ENCODE measurements at places on chromosomes 11 and 22.

GRCh38 chr11:69598147-69598546, 42.8 kb upstream of the CCND1 start:
- no peak for DNase-seq

- no peak for DNase-seq
Measured at GRCh38 chr22:39946503-39947219, 13.5 kb upstream of the TMA7B start.

DNA sequence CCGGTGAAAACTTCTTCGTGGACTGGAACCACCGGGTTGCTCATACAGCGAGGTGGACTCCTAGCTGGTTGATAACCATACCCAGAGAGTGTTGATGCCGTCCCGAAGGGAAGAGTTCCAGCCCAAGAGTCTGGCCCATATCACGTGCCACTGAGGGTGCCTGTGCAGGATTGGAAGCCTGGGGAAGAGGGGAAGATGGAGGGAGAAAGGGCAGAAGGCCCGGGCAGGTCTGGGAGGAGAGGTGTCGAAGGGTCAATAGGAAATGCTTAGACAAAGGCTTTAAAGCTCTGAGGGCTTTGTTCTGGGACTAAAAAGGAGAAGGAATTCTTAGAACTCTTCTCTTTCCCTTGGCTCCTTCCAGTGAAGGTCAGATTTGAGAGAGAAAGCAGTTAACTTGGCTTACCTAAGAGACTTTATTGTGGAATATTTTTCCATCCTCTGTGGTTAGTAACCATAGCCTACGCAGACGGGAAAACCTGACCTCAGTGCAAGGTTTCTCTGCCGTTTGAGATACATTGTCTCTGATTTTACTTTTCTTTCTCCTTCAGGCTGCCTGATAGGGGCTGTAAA, 70.5 kb downstream of the JAM3 start:
- DNase-seq: no peak

GRCh38 chr11:111526501-111526900, 11.9 kb downstream of the HOATZ start:
- DNase-seq: no peak

- no peak for DNase-seq
Measured at GRCh38 chr22:23913306-23913660, 19.1 kb downstream of the MIF start.

DNA sequence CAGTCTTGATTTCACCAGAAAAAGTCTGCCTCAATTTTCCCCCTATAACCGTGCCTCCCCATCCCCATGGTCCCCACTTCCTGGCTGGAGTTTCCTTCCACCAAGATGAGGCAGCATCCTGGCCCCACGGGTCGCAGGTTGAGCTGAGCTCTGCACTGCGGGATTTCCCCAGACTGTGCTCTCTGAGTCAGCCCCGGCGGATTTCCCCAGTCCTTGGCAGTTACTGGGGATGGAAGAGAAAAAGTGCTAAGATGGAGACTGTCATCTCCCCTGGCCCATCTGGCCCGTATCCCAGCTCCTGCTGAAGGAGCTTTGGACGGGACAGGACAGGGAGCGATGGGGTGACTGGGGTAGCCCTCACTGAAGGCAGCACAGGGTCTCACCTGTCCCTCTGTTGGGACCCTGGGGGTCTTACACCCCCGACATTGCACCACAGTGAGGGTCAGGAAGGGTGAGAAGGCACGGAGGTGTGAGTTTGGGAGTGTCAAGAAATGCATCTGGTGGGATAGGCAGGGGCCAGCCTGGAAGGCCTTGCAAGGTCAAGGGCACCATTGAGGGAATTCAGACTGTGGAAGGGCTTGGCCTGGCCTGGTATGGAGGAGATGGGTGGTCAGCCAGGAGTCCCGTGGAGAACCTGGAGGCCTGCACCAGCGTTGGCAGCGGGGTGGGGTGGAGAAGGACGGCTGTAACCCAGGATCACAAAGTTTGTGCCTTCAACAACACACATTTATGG, 36.5 kb downstream of the NADSYN1 start:
- DNase-seq: peak; percentile 36

- no peak for DNase-seq
Measured at GRCh38 chr11:45082744-45083543, 63.5 kb upstream of the PRDM11 start.

DNA sequence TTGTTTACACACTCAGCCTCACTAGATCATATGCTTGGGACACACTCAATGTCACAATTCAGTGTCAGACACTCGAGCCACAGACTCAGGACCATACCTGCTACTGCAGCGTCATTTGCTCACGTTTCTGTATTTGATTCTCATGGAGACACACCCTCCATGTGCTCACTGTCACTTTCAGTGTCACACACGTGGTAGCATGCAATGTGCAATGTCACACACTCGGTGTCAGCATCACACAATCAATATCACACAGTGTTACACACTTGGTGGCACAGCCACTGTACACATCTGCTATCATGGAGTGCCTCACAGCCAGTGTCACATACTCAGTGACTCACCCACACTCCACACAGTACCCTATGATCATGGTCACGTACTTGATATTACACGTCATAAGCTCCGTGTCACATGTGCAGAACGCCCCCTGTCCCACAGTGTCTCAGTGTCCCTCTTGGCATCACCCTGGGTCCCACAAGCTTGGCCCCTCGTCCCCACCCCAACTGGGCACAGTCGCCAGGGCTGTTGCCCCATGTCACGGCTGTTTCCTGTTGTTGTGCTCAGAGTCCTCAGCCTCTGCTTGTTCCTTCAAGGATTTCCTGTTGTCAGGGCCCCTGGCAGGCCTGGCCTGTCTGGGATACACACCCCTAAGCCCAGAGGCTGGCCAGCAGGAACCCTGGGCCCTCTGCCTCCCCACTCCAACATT, 49.6 kb downstream of the PDE2A start:
- no peak for DNase-seq

- no peak for DNase-seq
Measured at GRCh38 chr11:44324749-44325525, 15.0 kb upstream of the ALX4 start.

DNA sequence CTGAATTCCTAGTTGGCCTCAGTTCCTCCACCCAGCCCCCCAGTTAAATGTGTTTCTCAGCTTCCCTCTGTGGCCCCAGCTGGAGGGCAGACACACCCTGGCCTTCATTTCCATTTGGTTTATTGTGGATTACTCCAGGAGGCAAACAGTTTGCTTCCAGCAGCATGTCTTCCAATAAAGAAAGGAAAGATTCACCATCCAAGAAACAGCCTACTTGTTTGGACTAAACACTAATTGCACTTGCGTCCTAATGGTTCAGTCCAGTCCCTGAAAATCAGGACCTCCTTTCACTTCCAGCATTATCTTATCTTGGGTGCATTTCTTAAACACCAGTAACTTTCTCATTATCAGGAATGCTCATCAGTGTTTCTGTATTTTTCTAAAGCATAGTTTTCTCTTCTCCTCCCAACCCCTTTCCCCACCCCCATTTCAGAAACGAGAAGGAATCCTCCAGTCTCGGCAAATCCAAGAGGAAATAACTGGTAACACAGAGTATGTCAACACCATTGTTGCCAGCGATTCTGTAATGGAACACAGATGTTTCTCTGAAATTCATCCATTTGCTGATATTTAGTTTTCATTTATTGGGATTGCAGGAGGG, 130.9 kb downstream of the PARVA start:
- no peak for DNase-seq

GRCh38 chr11:46367244-46367915, 14.1 kb upstream of the MDK start:
- DNase-seq: peak; percentile 59

DNA sequence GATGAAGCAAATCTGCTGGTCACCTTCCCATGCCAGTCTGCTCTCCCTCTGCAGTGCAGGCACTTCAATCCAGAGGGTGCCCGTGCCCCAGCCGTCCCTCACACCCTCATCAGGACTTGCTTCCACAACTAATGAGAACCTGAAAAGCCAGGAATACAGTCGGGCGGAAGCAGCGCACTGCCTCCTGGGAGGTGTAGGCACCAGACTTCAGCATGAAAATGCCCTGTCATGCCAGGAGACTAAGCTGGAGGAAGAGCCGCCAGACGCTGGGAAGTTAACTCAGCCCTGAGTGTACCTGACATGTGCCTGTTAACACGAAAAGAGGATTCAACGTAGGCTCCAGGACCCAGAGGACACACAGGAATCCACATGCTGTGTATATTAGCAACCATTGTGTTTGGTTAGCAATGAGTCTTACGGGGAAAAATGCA, 40.1 kb upstream of the FLI1 start:
- DNase-seq: no peak

DNA sequence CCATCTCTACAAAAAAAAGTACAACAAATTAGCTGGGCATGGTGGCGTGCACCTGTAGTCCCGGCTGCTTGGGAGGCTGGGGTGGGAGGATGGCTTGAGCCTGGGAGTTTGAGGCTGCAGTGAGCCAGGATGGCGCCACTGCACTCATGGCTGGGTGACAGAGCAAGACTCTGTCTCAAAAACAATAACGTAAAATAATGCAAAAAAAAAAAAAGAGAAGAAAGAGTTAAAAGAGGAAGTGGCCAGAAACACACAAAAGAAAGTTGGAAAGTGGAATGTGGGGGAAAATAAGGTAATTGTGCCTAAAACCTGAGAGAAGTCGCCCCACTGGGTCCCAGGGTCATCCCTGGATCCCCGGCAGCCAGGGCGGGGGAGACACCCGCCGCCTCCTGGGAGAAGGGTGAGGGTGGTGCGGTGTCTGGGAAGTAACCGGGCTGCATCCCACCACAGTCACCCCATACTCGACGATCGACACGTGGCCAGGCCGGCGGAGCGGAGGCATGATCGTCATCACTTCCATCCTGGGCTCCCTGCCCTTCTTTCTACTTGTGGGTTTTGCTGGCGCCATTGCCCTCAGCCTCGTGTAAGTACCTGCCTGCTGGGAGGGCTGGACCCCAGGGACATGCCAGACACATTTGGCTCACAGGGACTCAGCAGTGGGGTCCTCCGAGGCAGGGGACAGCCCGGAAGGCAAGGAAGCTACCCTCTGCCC, 8.1 kb downstream of the UPK3A start:
- DNase-seq: no peak

- DNase-seq: peak; percentile 26
Measured at GRCh38 chr11:17991783-17992433, 20.9 kb downstream of the SERGEF start.

- no peak for DNase-seq
Measured at GRCh38 chr11:46006418-46007070, 84.1 kb downstream of the LARGE2 start.

- DNase-seq: no peak
Measured at GRCh38 chr22:25098445-25099081, 101.1 kb upstream of the CRYBB3 start.

DNA sequence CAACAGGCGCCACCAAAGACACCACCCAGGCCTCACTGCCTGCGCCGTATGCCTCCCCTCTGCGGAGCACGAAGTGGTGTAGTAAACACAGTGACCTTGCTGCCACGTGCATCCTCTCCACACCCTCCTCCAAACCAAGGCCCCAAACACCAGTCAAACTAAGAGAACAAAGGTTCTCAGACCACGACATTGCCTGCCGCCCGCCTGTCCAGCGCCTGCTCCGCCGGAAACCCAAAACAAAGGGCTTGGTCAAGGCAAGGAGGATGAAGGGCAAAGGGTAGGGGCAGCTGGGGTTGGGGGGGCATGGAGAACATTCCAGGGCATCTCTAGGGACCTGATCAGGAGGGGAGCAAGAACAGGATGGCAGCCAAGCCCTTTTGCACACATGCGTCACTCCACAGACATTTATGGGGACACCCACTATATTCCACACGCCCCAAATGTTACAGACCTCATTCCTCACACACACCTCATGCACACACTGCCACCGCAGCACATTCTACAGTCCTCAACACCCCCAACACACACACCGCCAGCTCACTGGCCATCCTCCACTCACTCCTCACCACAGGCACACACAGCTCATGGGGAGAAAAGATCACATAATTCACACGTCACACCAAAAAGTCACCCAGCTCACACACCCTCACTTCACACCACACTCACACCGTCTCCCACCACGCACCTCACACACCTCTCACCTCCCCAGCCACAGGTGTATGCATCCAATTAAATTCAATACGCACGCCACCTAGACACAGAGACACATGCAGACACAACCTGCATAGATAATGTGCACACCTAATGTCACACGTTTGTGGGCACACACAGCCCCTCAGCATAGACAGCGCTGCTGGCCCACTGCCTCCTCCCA, 34.5 kb downstream of the PDE2A start:
- DNase-seq: no peak

GRCh38 chr22:39731881-39732555, 161.5 kb downstream of the CACNA1I start:
- DNase-seq: no peak

- no peak for DNase-seq
Measured at GRCh38 chr22:36196254-36197064, 5.2 kb downstream of the APOL4 start.

DNA sequence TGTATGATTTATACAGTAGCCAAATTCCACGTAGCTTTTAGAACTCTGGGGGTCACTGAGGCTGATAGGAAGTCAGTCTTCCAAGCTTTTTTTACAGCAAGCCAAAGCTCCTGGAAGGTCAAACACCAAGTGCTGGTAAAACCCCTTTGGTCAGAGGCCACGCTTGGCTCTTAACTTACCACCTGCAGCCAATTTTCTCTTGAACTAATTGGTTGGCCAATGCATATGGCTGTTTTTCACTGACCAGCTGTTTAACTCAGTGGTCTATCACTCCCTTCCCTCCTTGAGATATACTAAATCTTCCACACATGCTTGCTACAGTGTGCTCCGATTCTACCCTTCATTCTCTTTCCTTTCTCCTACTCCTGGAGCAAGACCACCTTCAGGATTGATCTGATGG, 116.0 kb downstream of the FAR1 start:
- no peak for DNase-seq

DNA sequence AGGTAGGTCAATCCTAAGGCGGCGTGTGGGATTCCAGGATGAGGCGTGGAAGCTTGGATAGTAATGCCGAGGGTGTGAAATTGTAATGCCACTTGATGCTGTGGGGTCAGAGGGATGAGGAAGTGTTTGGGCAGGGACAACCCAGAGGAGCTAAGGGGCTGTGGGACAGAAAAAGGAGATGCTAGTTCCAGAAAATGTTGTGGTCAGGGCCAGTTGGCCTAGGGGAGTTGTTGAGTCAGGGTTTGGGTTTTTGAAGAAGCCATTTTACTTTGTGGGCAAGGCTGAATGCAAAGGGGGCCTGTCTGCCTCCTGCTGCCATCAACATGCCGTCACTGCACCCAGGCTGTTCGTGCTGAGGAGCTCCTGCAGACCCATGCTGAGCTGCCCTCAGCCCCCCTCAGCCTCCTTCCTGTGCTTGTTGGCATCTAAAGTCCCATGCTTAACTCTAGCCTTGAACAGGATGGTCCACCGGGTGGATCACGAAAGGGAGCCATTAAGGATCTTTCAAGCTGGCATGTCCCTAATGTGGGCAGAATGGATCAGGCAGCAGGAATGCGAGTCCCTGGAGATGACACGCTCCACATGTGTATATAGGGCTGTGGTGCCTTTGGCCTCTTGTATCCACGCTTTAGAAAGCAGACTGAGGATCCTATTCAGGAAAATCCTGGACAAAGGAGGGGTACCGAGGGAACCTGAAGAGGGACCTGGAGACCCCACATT, 2.1 kb downstream of the C11orf16 start:
- DNase-seq: no peak

DNA sequence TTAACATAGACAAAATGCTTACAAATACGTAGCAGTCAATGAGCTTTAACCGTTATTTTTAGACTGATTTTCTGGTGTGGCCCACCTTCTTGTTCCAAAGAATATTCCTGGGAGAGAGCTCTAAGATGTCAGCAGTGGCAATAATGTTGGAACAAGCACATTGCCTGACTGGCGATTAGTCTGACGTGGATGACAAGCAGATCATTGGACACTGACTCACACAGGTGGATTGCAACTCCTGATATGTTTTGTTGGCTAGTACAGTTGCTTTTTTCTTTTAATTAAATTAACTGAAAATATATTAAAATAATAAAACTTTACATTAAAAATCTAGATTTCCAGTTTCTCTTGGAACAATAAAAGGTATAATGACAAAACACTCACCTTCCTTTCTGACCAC, 78.0 kb downstream of the TENM4 start:
- DNase-seq: no peak

Measured in stimulated activated naive CD4-positive, alpha-beta T cell treated with Interleukin-2 at 50 U/mL for 16 hours (primary cell).